ENCODE measurements at places on chromosomes 12 and 14. TPM values are rescaled to one million over a fixed set of nuclear protein-coding genes. Genes with fewer than 3 reads are reported as not detected.

DNA sequence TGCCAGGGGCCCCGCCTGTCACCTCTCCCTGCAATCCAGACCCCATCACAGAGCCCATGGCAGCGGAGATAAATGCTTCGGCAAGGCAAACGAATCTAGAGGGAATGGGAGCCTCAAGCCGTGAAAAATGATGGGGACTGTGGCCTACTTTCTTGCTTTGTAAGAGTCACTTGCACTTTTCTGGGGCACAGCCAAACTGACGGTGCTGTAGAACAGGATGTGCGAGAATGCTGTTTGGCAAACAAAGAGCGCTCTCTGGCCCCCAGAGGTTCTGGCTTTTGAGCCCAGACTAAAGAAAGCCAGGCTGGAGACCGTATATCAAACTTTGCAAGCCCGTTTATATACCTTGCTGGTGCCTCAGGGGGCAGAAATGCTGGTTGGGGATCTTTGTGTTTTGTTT, 108.7 kb downstream of the CACNA1C start:
- DNase-seq, result no peak

GRCh38 chr12:91274916-91275315, 92.3 kb upstream of the DCN start:
- DNase-seq, result no peak

- DNase-seq, result no peak
Observed at GRCh38 chr12:28497889-28498411, 307.7 kb downstream of the CCDC91 start.

The TCL1B gene
- total RNA-seq, result not detected

GRCh38 chr14:69685218-69685616, 73.8 kb downstream of the SUSD6 start:
- DNase-seq, result peak; percentile 76

DNA sequence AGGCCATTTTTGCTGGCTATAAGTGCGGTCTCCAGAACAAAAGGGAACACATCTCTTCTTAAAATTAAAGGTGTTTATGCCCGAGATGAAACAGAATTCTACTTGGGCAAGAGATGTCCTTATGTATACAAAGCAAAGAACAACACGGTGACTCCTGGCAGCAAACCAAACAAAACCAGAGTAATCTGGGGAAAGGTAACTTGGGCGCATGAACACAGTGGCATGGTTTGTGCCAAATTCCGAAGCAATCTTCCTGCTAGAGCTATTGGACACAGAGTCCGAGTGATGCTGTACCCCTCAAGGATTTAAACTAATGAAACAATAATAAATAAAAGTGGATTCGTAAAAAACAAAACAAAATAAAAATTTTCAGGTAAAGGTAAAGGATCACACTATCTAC, 33.4 kb downstream of the PKP2 start:
- no peak for DNase-seq

- no peak for DNase-seq
Observed at GRCh38 chr12:103620395-103620794, 33.3 kb downstream of the STAB2 start.

GRCh38 chr12:25785134-25785533, 173.3 kb upstream of the RASSF8 start:
- DNase-seq, result no peak

The CCDC88C gene
- total RNA-seq, result 22.4 TPM

DNA sequence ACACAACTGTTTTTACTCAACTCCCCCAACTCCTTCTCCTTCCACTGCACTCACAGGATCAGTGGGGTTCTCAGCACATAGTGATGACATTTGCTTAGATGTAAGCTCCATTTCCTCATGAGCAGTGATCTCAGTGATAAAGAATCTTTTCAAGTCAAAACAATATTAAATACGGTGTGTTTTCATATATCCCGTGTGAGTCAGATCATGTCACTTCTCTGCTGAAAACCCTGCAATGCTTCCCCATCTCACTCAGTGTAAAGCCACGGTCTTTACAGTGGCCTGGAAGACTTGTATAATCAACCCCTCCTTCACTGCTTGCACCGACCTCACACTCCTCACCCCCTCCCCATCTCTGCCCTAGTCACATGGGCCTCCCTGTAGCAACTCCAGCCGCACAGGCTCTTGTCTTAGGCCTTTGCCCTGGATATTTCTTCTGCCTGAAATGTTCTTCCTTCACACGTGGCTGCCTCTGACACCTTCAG, 149.7 kb upstream of the ARHGAP5 start:
- peak; percentile 95 for DNase-seq
